ENCODE measurements at places on chromosomes 7 and 10. TPM values are rescaled to one million over a fixed set of nuclear protein-coding genes. Genes with fewer than 3 reads are reported as not detected.

Gene ASB10
- not detected for total RNA-seq

Gene BAMBI
- 7.3 TPM for total RNA-seq

Gene CSGALNACT2
- 31.1 TPM for total RNA-seq

Gene RBM20
- 0.66 TPM for total RNA-seq

Gene GNAT3
- total RNA-seq = not detected

Gene SEMA3D
- 18.9 TPM for total RNA-seq

Gene PRR15
- total RNA-seq = 0.19 TPM

Gene IL15RA
- 7.3 TPM for total RNA-seq

Gene AKR1C4
- not detected for total RNA-seq

Gene MRC1
- 0.37 TPM for total RNA-seq

Gene NRF1
- 12.2 TPM for total RNA-seq

Gene FOXL3
- total RNA-seq = not detected

Gene HERC4
- total RNA-seq = 134 TPM

Gene TEX36
- not detected for total RNA-seq

Gene OR9A2
- not detected for total RNA-seq

Gene LIPM
- total RNA-seq = not detected

Gene ARHGAP19
- total RNA-seq = 9.1 TPM

Gene SPDYE5
- not detected for total RNA-seq

Gene SMKR1
- total RNA-seq = not detected

Gene AZGP1
- not detected for total RNA-seq

Gene SLC26A4
- total RNA-seq = 20.5 TPM

Gene STEAP1
- total RNA-seq = 73.1 TPM

All from aortic smooth muscle cell (primary cell).